HS-5 (cell line): ENCODE measurements at places on chromosomes 2 and 18.

DNA sequence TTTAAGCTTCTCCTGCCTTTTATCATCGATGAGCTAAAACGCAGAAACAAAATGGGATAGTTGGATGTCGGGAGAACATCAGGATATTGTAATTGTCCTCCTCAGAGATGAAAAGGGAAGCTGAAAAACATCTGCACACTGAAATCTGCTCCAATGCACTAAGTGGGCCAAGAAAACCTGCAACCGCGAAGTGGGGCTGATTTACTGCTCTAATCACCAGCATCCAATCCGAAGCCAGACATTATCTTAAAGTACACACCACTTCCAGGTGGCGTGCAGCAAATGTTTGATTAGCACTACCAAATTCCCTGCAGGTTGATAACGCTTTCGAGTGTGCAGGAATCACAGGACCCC is 230.3 kb upstream of the SLC14A2 start:
- DNase-seq, result no peak

DNA sequence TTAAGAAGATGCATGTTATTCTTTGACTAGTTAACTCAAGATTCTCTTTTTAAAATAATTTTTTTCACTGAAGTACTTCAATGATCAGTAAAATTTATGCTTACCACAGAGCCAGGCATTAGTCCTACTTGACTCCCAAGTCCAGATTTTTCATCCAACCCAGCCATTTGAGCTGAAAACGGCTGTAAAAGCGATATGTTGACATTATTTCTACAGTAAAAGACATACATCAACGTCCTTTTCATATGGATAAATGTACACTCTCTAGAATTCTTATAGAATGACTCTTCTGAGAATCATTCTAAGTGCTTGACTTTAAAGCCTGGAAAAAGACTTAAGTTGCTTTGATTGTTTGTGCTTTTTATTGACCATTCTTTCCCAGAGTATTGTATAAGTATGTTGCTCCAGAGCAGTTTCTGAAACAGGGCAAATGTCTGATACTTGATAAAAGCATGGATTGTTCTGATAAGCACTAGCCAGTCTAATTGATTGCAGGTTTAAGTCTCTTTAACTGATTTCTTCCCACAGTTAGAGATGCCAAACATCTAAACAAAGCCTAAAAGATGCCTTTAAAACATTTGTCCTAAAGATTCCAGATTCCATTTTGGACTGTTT is 90.9 kb downstream of the COL5A2 start:
- no peak for DNase-seq

DNA sequence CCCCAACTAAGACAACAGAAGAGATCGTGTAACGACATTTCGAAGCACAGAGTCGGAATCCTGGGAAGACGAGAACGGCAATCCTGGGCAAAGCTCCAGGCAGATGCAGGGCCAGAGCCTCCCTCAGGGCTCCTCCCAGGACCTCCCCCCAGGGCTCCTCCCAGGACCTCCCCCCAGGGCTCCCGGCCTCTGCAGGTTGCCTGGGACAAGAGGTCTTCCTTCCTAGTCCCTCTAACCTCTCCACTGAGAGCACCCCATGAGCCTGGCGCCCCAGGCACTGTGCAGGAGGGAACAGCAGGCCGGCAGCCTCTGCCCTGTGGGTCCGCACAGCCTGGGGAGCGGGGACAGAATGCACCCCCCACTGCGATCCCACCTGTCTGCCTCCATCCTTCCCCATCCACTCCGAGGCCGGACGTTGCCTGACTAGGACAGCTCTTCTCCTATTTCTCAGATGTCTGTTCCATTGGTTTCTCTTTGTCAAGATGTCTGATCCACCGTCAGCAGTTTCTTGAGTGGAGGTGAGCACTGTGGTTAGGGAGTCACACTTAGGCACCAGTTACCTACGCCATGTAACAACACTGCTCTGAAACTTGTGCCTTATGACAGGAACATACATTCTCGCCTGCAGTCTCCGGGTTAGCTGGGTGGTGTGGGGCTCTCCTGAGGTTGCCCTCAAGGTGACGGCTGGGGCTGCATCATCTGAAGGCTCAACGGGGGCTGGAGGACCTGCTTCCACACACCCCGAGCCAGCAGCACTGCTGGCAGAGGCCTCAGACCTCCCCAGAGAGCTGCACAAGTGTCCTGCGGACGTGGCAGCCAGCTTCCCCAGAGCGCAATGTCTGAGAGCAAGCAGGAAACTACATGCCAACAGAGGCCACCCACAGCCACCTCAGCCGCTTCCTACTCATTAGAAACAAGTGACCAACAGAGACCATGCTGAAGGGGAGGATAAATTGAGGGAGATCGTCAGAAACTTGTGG is 28.9 kb downstream of the ADI1 start:
- DNase-seq, result no peak

DNA sequence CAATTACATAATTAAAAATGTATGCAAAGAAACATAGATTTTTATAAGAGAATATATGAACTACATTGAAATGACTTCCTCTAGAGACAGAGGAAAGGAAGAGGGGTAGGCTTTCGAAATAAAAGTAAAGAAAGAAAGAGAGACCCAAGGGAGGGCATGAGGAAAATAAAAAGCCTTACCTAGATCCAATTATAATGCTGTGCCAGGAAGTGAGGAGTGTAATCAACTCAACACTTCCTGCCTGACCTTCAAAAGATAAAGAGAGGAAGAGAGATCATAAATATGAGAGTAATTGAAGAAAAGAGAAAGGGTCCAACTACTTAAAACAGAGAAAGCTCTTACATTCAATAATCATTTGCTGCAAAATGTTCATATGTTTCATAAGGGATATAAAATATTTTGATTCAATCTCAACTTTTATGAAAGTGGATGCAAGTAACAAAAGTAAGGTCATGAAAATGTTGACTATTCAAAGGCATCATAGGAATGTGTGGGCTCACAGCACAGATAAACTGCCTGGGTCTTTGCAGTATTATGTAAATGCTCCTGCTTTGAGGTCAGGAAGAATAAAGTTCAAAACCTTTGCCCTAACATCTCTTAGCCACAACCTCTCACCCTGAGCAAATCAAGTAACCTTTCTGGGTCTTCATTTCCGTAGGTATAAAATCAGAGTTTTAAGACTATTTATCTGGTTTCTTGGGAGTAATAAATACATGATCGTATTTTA is 1237.7 kb downstream of the LRP1B start:
- DNase-seq, result peak; percentile 19

DNA sequence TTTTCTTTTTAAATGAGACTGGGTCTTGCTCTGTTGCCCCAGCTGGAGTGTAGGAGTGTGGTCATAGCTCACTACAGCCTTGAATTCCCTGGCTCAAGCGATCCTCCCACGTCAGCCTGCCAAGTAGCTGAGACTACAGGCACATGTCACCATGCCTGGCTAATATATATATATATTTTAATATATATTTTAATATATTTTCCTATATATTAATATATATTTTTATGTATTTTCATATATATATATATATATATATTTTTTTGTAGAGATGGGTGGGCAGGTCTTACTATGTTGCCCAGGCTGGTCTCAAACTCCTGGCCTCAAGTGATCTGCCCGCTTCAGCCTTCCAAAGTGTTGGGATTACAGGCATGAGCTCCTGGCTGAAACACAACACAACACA is 144.5 kb upstream of the GATA6 start:
- DNase-seq, result no peak

- DNase-seq, result no peak
These were observed 214.3 kb downstream of the FAM210A start for GRCh38 chr18:13511961-13512577.

DNA sequence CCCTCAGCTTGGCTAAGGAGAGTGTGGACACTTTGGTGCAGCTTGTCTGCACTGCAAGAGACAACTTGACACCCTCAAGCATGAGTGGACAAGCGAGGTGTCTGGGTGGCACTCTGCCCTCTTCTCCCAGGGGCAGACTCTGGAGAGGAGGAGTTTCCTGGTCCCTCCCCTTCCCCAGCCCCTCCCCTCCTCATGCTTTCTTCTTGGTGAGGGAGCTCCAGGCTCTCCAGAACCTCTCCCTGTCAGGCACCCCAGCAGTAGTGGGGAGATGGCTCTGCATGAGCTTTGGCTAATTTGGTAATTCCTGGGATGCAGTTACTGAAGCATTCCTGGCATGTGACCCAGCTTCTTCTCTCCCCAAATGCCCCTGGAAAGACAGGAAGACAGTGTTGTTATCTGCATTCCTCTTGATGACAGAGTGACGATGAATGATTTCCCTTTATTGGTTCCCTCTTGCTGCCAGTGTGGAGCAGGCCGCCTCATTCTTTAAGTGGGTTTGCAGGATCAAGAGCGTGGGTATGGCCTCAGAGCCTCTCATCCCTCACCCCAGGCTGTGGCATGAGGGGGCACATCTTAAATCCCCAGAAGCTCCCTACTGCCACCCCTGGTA is 89.2 kb downstream of the STPG4 start:
- DNase-seq, result peak; percentile 94

GRCh38 chr2:11144077-11144737 is 11.1 kb upstream of the SLC66A3 start:
- DNase-seq, result no peak

DNA sequence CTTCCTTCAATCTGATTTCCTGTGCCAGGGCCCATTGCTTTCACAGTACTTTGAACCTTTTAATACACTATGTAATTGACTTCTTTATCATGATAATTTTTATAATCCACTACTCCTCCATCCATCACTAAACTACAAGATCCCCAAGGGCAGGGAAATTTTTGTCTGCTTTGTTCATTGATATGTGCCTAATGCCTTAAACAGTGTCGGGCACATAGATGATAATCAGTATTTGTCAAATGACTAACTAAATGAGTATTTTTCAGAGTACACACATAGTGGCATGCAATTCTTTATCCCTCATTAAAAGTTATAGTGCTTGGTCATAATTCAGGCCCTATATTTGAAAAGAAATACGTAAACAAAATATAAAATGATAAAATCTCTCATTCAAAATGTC is 5.3 kb upstream of the STAMBP start:
- no peak for DNase-seq

DNA sequence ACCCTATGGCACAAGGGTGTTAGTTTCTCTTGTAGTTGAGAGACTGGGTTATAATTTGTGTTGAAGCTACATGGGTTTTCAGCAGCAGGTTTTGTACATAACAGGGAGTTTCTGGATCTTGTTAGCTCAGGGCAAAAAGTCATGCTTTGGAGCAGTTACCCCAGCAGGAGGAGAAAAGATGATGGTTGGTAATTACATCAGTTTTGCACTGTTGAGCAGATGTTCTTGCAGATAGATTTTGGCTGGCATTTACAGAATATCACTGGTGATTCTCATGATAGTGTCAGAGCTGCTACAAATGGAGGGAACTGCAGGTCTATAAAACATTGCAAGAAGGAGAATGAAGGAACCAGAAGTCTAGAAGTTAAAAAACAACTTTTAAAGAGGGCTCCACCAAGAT is 215.2 kb upstream of the ATP5MC3 start:
- DNase-seq, result no peak

DNA sequence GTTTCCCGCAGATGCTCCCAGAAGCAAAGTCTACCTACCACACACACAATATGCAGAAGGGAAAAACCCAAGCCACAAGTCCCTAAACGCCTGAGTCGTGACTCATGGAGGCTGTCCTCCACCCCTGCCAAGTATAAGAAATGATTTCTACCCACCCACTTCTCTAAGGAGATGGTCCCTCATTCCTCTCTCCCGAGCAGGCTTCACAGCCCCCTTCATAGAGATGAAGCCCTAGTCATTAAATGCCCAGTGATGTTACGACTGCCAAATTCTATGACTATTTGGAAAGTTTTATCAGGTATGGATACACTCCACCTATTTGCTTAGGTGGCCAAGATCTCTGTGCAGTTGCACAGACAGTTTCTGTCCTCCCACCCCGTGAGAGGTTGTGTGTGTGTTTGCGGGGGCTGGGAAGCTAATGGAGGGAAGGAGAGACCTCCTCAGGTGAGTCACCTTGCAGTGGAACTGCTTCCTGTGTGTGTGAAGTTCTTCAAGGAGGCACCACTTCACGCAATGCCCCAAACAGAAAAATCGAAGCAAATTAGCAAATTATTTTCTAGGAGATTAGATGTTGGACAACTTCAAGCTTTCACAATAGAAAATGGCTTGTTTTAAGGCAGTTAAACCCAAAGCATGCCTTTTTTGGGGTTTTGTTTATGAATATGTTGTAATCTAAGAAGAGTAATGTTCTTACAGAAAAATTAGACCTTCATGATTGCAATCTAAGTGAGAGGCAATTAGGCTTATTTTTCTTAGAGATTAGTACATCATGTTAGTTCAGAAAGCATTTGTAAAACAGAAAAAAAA is 175.2 kb downstream of the TGIF1 start:
- peak; percentile 84 for DNase-seq

DNA sequence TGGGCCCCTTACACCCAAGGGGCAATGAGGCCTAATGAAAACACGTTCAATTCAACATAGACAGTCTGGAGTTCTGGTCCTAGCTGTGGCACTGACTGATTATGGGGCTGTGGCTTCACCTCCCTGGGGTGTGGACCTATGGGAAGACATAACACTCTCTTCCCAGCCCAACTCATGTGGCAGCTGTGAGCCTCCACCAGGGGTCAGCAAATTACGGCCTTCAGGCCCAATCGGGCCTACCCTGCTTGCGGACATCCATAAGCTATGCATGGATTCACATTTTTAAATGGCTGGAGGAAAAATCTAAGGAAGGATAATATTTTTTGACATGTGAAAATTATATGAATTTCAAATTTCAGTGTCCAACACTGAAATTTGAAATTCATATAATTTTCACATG is 101.3 kb downstream of the LOXHD1 start:
- no peak for DNase-seq

DNA sequence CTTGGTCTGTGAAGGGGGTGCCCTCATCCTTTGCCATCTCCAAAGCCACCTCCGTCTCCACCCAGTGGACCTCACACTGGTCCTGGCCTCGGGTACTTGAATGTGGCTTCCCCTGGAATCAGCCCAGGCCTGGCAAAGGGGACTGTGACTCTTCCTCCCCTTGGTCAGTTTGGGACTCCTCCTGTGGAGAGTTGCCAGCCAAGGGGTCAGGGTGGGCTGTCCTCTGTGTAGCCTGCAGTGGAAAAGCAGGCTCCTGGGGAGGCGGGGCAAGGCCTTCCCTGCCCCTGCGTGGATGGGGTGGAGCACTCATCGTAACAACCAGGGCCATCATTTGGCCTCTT is 59.8 kb downstream of the INHBB start:
- no peak for DNase-seq

- no peak for DNase-seq
These were observed 46.0 kb upstream of the SEC11C start for GRCh38 chr18:59093668-59094067.

DNA sequence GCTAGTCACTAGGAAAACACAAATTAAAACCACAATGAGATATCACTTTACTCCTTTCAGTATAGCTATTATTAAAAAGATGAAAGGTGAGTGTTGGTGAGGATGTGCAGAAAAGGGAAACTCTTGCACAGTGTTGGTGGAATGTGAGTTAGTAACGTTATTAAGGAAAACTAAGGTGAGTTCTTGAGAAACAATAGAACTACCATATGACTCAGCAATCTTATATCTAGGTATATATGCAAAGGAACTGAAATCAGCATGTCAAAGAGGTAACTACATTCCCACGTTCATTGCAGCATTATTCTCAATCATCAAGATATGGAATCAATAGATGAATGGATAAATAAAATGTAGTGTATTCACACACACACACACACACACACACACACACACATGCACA is 117.3 kb upstream of the HNMT start:
- no peak for DNase-seq

GRCh38 chr2:179422037-179422643 is 157.5 kb upstream of the SESTD1 start:
- DNase-seq, result peak; percentile 35
